Osteoblast (primary cell): ENCODE measurements at places on chromosomes 7 and 10.

DNA sequence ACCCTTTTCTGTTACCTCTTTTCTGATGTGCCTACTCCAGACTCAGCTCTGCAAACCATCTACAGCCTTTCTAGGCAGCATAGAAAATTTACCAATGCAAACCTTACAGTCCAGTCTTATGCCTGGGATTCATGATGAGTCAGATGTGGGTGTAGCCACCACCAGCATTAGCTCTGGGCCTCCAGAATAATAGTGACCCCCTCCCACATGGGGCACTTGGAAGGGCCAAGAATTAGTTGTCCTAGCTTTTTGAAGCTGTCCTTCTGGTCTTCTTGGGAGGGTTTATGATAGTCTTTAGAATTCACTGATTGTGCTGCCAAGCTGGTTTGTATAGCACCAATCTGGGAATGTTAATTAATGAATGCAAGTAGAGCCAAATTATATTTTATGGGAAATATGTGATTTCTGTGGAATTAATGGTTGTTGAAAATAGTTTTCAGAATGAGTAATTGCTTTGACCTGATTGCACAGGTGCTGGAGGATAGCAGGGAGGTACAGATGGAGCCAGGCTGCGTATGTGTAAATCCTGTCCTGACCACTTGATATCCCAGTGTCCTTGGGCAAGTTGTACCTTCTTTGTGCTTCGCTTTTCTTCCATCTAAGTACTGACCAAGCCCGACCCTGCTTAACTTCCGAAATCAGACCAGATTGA, 94.8 kb downstream of the CPED1 start:
- peak overlapping the region; percentile 83 for H3K27ac ChIP-seq
- H3K27me3 ChIP-seq = no peaks in the 10 kb centered on the region
- peaks cover 60% of the 10 kb centered on the region for H3K4me1 ChIP-seq
- no peaks in the 10 kb centered on the region for H3K36me3 ChIP-seq
- H3K4me3 ChIP-seq = no peak overlapping the region

DNA sequence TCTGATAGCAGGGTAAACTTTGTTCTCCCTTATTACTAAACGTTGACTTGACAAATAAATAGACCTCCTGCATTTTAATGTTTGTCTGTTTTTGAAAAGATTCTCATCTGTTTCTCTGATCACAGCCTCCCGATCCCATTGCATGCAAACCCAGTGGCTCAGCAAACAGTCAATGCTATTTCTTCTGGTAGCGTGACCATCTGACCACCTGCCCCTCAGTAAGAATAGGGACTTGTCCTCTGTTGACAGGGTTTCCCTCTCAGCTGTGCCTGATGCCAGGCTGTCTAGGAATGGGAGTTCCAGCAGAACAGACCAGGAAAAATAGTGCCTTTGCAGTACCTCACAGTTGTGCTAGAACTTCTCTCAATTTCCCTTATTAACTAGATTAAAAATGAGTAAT, 40.7 kb upstream of the EBLN1 start:
- peaks cover 5% of the 10 kb centered on the region for H3K27me3 ChIP-seq
- H3K4me3 ChIP-seq = no peak overlapping the region
- no peaks in the 10 kb centered on the region for H3K36me3 ChIP-seq
- no peaks in the 10 kb centered on the region for H3K4me1 ChIP-seq
- DNase-seq = no peak

DNA sequence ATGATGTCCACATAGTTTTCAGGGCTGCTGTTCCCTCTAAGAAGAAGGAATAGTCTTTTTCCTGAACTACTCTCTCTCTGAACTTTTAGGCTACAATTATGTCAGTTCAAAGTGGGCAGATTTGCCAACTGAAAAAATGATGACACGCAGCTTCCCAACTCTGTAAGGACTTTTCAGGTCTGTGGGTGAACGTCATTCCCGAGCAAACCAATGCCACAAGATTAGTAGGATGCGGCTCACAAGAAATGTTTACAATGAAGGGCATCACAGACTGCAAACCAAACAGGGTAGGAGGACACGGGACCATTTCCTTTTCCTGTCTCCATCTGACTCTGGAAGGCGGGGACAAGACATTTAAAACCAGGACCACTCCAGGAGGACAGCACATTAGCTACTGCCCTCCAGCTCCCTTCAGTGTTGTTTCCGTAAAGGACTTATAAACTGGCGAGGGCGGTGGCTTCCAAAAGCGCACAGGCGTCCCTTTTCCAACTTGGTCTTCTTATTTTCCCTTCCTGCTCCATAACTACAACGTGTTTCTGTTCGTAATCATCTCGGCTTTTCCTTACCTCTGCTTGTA, 539 bp upstream of the MKLN1 start:
- no peaks in the 10 kb centered on the region for H3K27me3 ChIP-seq
- H3K4me1 ChIP-seq = peaks cover 20% of the 10 kb centered on the region
- H3K36me3 ChIP-seq = no peaks in the 10 kb centered on the region
- H3K4me3 ChIP-seq = peak overlapping the region; percentile 98

GRCh38 chr10:125204400-125204799, 44.0 kb upstream of the CTBP2 start:
- peaks cover 16% of the 10 kb centered on the region for H3K27me3 ChIP-seq
- no peak overlapping the region for H3K27ac ChIP-seq
- no peak overlapping the region for H3K4me3 ChIP-seq
- no peaks in the 10 kb centered on the region for H3K36me3 ChIP-seq
- DNase-seq = no peak
- peaks cover 3% of the 10 kb centered on the region for H3K4me1 ChIP-seq

DNA sequence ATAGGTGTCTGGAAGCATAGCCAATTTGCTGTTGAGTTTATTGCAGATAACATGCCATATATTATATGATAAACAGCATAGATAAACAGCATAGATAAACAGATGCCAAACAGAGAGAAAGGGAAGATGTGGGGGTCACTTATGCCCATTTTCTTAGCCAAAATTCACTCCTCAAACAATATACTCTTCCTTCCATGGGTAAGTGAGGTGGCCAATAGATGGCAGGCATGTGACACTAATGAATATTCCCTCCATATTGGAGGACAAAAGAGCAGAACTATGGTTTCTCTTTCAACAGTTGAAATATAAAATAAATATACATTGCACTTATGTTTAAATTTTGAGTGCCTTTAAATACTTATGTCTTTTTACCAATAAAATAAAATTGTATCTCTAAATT, 1212.8 kb downstream of the REEP3 start:
- no peaks in the 10 kb centered on the region for H3K36me3 ChIP-seq

GRCh38 chr7:45593121-45593541, 19.0 kb downstream of the ADCY1 start:
- no peak overlapping the region for H3K27ac ChIP-seq
- H3K27me3 ChIP-seq = no peaks in the 10 kb centered on the region
- no peaks in the 10 kb centered on the region for H3K4me1 ChIP-seq
- H3K36me3 ChIP-seq = no peaks in the 10 kb centered on the region

- H3K4me3 ChIP-seq = no peak overlapping the region
- H3K4me1 ChIP-seq = peaks cover 8% of the 10 kb centered on the region
- no peaks in the 10 kb centered on the region for H3K27me3 ChIP-seq
- DNase-seq = no peak
- peak overlapping the region; percentile 16 for H3K27ac ChIP-seq
- no peaks in the 10 kb centered on the region for H3K36me3 ChIP-seq
These were observed 25.5 kb downstream of the EGFR start for GRCh38 chr7:55044371-55044717.
